ENCODE measurements at places on chromosomes 13 and 19.

DNA sequence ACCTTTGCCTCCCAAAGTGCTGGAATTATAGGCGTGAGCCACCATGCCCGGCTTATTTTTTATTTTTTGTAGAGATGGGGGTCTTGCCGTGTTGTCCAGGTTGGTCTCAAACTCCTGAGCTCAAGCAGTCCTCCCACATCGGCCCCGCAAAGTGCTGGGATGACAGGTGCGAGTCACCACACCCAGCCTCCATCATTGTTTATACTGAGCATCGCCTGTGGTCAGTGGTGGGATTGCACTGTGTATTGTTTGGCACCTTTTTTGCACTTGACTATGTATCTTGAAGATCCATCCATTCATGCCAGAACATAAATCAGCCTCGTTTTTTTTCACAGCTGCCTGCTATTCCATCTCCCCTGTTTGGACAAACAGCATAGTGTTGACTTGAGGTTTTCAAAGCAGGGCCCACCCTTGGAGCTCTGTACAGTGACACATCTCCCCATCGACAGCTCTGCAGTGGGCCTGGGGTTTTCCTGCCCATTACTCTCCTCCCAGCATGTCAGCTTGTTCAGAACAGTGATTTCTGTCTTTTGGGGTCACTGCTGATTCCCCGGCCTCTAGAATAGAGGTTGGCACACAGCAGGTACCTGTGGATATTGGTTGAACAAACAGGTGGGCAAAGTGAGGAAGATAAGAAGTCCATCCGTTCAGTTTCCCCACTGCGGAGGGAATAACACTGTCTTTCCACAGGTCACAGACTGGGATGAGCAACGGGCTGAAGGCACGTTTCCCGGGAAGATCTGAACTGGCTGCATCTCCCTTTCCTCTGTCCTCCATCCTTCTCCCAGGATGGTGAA lies 8.2 kb upstream of the UPK1A start:
- no peak for DNase-seq

DNA sequence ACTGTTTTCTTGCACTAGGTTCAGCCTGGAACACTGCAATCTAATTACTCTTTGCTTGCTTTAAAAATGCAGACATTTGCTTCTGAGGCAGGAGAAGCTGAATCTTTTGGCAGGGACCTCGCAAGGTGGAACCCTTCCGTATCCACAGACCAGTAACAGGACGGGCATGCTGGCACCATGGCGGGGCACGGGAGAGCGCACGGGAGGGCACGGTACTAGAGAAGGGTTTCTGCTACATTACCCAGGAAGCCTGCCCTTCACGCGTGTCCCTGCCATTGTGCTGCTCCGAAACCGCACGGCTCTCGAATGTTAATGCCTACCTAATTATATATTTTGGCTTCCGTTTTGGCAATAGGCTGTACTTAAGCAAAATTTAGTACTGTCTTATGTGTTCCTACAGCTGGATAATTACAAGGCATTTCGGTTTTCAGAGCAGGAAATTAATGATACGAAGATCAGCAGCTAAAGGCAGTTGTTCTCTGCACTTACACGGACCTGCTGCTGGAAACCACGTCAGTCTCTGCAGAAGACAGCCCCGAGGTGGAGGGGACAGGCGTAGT lies 430.4 kb downstream of the IRS2 start:
- no peak for DNase-seq

GRCh38 chr19:18514800-18515682 lies 6.8 kb downstream of the ELL start:
- DNase-seq: no peak

GRCh38 chr13:72931311-72931710 lies 127.5 kb upstream of the KLF5 start:
- no peak for DNase-seq

- no peak for DNase-seq
These were observed 153.5 kb downstream of the DLEU7 start for GRCh38 chr13:50690006-50690405.

DNA sequence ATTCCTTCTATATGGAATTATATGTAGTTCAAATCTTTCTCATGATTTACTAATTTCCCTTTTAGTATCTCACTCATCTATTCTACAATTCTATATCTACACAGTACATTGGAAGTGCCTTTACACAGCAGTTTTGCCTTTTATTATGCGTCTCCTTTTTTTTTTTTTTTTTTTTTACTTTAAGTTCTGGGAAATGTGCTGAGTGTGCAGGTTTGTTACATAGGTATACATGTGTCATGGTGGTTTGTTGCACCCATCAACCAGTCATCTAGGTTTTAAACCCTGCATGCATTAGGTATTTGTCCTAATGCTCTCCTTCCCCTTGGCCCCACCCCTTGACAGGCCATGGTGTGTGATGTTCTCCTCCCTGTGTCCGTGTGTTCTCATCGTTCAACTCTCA lies 1150.1 kb upstream of the PRR20A start:
- no peak for DNase-seq

DNA sequence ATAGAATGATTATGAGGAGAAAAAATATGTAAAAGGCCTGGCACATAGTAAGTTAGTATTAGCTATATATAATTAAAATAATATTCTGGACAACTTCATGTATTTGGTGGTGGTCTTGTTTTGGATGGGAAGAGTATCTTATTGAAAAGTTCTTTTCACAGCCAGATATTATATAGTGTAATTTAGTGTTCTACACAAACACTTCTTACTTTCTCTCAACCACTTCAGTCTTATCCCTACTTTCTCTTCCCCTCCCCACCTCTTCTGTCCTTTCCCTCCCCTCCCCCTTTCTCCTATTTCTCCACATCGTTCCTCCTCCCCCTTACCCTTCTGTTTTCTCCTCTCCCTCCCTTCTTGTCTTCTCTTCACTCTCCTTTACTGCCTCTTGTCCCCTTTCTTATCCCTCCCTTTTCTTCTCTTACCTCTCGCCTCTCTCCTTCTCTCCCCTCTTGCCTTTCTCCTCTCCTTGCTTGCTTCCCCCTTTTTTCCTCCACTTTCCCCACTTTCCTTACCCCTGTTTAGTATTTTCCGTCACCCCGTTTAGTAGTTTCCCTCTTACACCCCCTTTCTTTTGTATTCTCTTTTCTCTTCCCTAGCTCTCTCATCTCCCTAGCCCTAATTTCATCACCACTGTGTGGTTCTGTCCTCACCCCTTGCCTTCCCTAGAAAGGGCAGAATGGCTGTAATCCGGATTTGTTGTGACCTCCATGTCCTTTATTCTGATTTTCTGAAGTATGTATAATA lies 107.2 kb upstream of the MLNR start:
- DNase-seq: no peak

GRCh38 chr19:10935371-10936059 lies 6.9 kb downstream of the TIMM29 start:
- no peak for DNase-seq

All from fibroblast of skin of right biceps (primary cell).